ENCODE measurements at places on chromosomes 2 and 18.

DNA sequence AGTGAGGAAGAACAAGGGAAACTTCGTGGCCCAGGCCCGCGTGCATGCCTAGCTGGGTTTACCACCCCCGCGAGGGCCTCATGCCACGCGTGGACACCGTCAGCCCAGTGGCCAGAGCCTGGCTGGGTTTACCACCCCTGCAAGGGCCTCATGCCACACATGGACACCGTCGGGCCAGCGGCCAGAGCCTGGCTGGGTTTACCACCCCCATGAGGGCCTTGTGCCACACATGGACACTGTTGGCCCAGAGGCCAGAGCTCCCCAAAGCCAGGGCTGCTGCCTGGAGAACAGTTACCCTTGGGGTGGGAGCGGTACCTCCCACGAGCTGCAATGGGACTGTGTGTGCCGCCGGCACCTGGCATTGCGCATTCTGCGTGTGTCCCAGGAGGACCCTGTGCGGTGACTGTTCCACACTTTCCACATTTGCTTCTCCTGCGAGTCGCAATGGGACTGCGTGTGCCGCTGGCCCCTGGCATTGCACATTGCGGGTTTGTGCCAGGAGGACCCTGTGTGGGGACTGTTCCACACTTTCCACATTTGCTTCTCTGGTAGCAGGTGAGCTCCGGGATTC is 105.6 kb upstream of the CTDP1 start:
- peaks cover 33% of the 10 kb centered on the region for H3K4me1 ChIP-seq
- H3K4me3 ChIP-seq: no peak overlapping the region
- H3K27ac ChIP-seq: no peak overlapping the region
- no peaks in the 10 kb centered on the region for H3K27me3 ChIP-seq
- no peaks in the 10 kb centered on the region for H3K36me3 ChIP-seq

DNA sequence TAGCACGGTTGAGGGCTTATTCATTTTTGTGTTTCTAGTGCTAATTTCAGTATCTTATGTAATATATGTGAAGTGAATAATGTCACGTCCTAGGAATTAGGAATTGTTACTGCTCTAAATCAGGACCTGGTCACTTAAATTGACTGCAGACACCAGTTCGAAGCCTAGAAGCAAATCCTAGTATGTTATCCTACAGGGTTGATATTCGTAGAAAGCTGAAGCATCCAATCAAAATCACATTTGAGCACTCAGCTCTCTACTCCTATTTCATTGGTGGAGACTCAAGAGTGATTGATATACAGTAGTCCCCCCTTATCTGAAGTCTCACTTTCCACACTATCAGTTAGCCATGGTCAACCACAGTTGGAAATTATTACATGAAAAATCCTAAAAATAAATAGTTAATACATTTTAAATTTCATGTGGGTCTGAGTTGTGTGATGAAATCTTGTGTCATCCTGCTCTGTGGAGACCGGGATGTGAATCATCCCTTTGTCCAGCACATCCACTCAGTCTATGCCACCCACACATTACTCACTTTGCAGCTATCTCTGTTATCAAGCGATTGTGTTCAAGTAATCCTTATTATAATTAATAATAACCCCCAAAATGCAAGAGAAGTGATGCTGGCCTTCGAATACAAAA is 35.2 kb upstream of the SCN9A start:
- no peak overlapping the region for H3K4me3 ChIP-seq
- no peaks in the 10 kb centered on the region for H3K36me3 ChIP-seq
- H3K4me1 ChIP-seq: no peaks in the 10 kb centered on the region
- DNase-seq: no peak
- H3K27me3 ChIP-seq: no peaks in the 10 kb centered on the region

GRCh38 chr2:145563741-145564615 is 1044.1 kb upstream of the ZEB2 start:
- no peak overlapping the region for H3K4me3 ChIP-seq
- H3K4me1 ChIP-seq: no peaks in the 10 kb centered on the region
- H3K36me3 ChIP-seq: no peaks in the 10 kb centered on the region
- H3K27ac ChIP-seq: no peak overlapping the region

- no peaks in the 10 kb centered on the region for H3K36me3 ChIP-seq
- H3K27me3 ChIP-seq: no peaks in the 10 kb centered on the region
- no peaks in the 10 kb centered on the region for H3K4me1 ChIP-seq
- no peak overlapping the region for H3K4me3 ChIP-seq
- DNase-seq: no peak
Measured at GRCh38 chr2:189191766-189192165, 12.2 kb upstream of the COL5A2 start.

- no peak overlapping the region for H3K27ac ChIP-seq
- H3K27me3 ChIP-seq: no peaks in the 10 kb centered on the region
- no peaks in the 10 kb centered on the region for H3K4me1 ChIP-seq
- DNase-seq: no peak
- H3K4me3 ChIP-seq: no peak overlapping the region
Measured at GRCh38 chr2:182167882-182168281, 182.2 kb downstream of the PPP1R1C start.

DNA sequence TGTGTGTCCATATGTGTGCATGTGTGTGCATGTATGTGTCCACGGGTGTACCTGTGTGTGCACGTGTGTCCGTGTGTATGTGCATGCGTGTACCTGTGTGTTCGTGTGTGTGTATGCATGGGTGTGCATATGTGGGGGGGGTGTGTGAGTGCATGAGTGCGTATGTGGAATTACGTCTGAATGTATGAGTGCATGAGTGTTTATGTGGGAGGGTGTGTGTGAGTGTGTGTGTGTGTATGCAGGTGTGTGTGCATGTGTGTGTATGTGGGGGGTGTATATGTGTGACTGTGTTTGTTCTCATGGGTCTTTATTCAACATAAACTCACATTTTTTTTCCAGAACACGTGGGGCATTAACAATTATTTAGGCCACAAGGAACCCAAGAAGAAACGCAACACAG is 208.4 kb downstream of the SNTG2 start:
- no peaks in the 10 kb centered on the region for H3K27me3 ChIP-seq
- no peak overlapping the region for H3K27ac ChIP-seq
- DNase-seq: no peak
- H3K4me1 ChIP-seq: no peaks in the 10 kb centered on the region
- H3K4me3 ChIP-seq: no peak overlapping the region

Measured in vagina (tissue), 2 donors.